Anterior cingulate cortex (tissue), 58 donors: ENCODE measurements at places on chromosomes 2 and 18.

- DNase-seq, result no peak
Observed at GRCh38 chr2:127624756-127625571, 21.0 kb upstream of the GPR17 start.

- no peak for DNase-seq
Observed at GRCh38 chr2:102839668-102840388, 78.0 kb downstream of the TMEM182 start.

DNA sequence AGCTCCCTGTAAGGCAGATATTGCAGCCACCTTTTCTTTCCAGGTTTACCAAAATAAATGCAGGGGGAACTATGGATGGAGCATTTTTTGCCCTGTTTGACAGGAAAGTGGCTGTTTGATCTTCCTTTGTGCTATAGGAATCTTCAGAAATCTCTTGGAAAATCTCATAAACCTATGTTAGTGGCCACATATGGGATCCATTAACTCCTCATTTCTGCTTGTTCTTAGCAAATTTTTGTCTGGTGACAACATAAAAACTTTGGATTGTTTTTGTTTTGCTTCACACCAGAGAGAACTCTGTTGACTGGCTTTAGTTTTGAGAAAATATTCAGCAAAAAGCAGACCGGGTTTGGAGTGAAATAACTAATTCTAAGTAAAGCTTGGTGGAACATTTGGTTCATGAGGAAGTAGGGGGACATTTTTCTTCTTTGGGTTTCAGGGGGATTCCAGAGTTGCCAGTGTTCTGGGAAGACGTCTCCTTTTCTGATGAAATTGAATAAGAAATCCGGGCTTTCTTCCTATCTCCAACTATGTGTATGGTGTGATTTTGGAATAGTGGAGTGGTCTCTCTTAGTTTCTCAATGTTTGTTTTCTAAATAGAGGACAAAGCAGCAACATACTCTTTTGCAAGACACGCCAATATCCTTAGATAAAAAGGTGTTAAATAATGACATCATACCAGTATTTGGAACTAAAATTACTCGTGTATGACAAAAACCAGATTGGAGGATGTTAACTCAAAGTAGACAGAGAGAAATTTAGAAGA lies 174.4 kb downstream of the ICOS start:
- no peak for DNase-seq

GRCh38 chr2:168397629-168398028 lies 58.4 kb upstream of the CERS6 start:
- no peak for DNase-seq

DNA sequence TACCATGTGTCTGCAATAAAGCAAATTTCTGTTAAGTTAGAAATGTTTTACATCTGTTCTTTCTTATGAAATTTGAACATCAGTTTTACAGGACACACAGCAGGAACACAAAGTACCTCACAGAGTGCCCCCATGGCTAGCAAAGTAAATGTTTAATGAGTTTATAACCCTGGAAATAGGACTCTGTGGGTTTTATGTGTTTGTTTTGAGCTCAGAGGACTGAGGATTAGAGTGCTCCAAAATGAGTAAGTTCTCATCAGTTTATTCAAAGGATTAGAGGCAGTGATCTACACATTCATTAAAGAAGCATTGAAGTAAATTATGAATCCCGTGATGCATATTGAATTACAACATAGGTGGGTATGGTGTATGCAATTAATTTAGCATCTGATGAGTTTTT lies 281.8 kb downstream of the GULP1 start:
- DNase-seq, result no peak

GRCh38 chr2:20599001-20599600 lies 51.8 kb downstream of the HS1BP3 start:
- peak; percentile 81 for DNase-seq

- no peak for DNase-seq
Observed at GRCh38 chr2:7338961-7339360, 421.7 kb downstream of the RNF144A start.

- DNase-seq, result no peak
Observed at GRCh38 chr2:31539505-31539904, 41.2 kb downstream of the SRD5A2 start.

- no peak for DNase-seq
Observed at GRCh38 chr2:236052926-236053821, 115.0 kb downstream of the GBX2 start.
